ENCODE measurements at places on chromosomes 16 and 17. TPM values are rescaled to one million over a fixed set of nuclear protein-coding genes. Genes with fewer than 3 reads are reported as not detected.
A peak's percentile ranks its signal among the peaks of the same experiment; 100 is the strongest.

TVP23A gene
- not detected for total RNA-seq

CSF3 gene
- total RNA-seq = not detected

RNF157 gene
- 0.87 TPM for total RNA-seq

KCNJ18 gene
- total RNA-seq = not detected

ZNF624 gene
- total RNA-seq = 1.4 TPM

ARL5C gene
- total RNA-seq = 0.87 TPM

CA4 gene
- 22.5 TPM for total RNA-seq

CA7 gene
- not detected for total RNA-seq

DNA sequence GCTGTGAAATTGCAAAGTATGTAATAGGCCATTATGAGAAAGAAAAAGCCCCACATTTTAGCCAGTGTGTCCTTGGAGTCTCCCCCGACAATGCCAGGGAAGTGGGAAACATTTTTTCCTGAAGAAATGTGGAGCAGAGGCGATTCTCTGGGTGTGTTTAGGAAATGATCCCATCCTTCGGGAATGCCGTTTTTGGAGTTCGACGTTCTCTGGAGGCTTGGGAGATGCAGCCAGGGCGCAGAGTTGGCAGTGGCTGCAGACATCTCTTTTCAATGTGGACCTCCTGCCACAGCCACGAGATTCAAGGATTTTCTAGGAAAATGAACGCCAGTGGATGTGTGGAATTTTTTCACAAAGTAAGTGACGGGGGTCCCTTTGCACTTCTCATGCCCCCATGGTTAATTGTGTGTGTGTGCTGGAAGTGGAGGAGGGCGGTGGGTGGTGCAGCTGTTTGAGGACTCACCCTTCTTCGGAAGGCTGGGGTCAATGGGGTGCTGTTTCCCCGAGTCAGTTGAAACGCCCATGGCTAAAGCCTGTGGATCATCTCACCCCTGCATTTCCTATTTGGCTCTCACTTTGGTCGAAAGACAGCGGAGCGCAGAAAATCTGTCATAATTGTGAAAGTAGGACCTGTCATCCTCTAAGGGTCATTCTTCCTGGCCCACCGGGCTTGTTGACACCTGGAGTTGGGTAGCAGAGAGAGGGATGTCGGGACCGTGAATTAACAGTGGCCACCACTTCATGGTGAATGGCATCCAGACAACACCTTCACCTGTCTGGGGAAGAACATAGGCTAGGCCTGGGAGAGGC, 73.2 kb downstream of the CMIP start:
- DNase-seq = no peak

DNA sequence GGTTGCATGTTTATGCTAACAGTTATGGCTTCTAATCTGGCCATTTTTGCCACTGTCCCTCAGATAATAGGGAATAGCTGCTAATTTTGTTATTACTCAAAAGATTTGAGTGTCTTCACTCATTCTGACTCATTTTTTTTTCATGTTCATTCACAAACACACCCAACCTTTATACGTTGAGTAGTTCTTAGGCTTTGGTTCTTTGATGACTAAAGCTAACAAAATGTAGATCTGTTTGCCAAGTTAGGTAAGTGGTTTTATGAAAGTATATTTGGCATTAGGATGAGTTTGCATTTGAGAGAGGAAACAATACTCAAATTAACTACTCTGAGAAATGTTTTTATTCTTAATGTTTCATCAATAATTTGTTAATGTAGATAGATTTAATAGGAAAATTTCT, 3.6 kb downstream of the MAP2K4 start:
- no peak for DNase-seq

GRCh38 chr17:2057175-2057759, 2.4 kb downstream of the HIC1 start:
- DNase-seq = no peak

DNA sequence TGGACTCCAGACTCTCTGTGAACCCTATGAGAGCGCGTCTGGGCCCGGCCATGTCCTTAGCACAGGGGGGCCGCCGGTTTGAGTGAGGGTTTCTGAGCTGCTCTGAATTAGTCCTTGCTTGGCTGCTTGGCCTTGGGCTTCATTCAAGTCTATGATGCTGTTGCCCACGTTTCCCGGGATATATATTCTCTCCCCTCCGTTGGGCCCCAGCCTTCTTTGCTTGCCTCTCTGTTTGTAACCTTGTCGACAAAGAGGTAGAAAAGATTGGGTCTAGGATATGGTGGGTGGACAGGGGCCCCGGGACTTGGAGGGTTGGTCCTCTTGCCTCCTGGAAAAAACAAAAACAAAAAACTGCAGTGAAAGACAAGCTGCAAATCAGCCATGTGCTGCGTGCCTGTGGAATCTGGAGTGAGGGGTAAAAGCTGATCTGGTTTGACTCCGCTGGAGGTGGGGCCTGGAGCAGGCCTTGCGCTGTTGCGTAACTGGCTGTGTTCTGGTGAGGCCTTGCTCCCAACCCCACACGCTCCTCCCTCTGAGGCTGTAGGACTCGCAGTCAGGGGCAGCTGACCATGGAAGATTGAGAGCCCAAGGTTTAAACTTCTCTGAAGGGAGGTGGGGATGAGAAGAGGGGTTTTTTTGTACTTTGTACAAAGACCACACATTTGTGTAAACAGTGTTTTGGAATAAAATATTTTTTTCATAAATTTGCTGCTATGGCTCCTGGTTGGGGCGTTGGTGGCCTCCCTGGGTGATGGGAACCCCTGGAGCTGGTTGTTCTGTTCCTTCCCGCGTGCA, 23.1 kb downstream of the STAT5A start:
- DNase-seq = peak; percentile 48

DNA sequence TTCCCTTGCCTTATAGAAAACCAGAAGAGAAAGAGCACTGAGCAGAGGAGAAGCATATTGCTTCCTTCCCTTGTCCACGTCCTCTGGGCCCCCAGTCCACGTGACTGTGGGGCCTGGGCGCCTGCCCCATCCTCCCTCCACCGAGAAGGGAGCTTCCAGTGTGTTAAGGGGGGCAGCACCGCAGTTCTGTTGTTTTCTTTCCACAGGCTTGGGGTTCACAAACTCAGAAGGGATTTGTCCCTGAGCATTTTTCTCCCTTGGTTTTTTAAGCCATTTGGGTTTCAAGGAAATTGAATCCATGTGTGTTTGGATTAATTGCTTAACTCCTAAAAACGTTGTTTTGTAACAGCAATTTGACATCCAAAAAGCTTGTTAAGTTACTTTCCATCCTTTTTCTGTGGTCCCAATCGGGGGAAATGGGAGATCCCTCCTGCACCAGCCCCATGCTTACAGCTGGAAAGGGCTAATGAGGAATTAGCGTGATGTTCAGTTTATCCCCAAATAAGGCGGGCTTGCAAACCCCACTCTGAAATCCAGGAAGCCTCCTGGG, 347.5 kb upstream of the TNRC6C start:
- DNase-seq = no peak

DNA sequence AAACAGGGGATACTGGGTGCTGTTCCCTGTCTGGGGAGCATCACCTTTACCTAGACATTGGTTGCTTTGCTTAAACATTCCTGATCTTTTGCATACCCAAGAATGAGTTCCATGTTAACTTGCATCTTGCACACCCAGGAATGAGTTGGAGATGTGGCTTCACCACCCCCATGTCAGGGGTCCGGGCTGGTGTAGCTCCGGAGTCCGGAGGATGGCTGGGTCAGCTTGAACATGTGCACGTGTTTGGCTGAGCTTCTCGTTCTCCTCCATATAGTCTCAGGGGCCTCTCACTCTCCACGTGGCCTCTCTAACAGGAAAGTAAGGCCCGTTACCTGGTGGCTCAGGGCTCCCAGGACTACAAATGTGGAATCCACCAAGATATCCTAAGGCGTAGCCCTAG, 18.2 kb upstream of the AMZ2 start:
- no peak for DNase-seq

DNA sequence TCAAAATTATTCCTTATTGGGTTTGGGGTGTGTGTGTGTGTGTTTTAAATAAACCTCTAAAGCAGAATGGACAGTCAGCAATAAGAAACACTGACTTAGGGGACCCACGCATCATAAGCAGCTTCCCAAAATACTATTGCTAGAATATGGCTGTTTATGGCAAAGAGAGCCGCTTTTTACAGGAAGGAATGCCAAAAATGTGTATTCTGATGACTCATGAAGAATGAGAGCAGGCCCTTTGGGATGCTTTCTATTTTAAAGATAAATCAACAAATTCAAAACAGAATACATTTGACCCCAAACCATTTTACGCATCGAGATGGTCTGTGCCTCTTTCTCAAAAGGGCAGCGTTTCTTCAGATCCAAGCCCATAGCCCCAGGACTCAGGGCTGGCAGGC, 37.5 kb downstream of the ARHGAP17 start:
- DNase-seq = no peak

DNA sequence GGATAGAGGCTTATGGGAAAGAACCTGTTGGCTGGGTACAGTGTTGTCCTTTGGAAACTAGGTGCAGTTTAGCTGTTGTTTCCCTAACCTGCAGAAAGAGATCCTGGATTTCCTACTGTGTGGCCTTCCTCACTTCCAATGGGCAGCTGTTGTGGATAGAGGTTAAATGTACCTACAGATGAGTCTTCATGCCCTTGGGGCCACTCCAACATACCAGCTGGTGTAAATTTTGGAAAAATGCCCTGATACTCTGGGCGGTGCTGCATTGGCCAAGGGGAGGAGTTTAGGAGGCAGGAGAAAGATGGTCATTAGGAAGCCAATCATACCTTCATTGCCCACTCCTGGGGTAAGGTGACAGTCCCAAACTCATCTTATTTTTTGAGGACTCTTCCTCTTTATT, 70.2 kb downstream of the SNX11 start:
- DNase-seq = no peak

DNA sequence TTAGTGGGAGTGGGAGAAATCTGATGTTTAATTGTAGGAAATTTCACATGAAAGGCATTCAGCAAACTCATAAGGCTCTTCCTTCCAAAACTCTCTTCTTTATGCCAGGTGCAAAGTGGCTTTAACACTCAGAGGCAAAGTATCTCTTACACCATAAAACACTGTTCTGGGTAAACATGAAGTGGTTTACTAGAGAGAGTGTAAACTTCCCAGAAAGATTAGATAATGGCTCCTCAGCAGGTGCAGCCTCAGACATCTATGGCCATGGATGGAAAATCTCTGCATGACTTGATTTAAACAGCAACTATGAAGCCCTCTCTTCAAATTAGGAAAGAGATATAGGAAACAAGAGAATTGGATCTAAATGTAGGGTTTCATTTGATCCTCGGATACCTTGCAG, 583.1 kb upstream of the SALL1 start:
- no peak for DNase-seq

GRCh38 chr17:45906927-45907622, 12.7 kb downstream of the MAPT start:
- DNase-seq = no peak

DNA sequence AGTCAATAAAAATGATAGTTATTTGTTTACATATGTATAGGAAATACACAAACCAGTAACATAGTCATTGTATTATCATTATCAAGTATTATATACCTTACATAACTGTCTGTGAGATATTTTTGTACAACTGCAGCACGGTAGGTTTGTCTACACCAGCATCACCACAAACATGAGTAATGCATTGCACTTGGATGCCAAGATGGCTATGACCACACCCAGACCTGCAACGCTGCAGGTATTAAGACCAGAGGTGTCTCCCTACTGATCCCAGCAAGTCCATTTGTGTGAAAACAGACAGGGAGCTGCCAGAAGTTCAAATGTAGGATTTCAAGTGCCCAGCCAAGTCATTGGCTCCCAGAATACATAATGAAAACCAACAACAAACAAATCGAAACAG, 34.2 kb upstream of the NOS2 start:
- DNase-seq = no peak

DNA sequence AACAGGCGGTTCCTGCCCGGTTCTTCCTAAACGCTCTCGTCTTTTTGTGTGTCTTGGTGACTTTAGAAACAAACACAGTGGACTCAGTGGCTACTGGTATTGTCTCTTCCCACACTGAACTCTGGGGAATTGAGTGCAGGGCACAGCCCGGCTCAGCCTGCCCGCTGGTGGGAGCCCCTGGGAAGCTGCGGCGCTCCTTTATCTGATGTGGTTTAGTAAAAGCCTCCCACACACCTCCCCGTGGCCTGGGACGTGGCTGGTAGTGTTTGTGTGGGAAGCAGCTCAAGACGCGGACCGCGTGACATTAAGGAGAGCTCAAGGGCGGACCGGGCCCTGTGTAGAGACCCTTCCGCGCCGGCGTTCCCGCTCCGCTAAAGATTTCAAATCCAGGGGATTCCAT, 55.4 kb upstream of the PVALEF start:
- no peak for DNase-seq

GRCh38 chr16:47477679-47478078, 16.5 kb downstream of the PHKB start:
- no peak for DNase-seq

Measured in pancreas (tissue), 10 donors.